ENCODE measurements at places on chromosomes 7 and 10.

GRCh38 chr10:50536617-50537240 lies 87.0 kb downstream of the SGMS1 start:
- H3K27ac ChIP-seq = no peak overlapping the region
- no peak for DNase-seq
- H3K4me1 ChIP-seq = peaks cover 6% of the 10 kb centered on the region
- no peaks in the 10 kb centered on the region for H3K27me3 ChIP-seq
- no peaks in the 10 kb centered on the region for H3K36me3 ChIP-seq

DNA sequence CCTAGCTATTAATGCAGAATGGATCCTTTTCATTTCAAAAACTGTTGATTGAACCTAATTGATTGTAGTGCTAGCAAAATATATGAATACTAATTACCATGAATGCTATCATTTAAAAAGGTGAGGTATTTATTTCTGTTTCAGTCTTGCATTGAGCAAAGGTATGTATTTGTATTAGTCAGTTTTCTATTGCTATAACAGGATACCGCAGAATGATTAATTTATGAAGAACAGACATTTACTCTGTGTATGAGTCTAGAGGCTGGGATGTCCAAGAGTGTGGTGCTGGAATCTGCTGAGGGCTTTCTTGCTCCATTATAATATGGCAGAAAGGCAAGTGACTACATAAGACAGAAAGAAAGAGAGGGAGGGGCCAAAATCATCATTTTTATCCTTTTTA lies 199.2 kb downstream of the KIF20B start:
- no peak overlapping the region for H3K27ac ChIP-seq
- H3K36me3 ChIP-seq = no peaks in the 10 kb centered on the region
- no peaks in the 10 kb centered on the region for H3K4me1 ChIP-seq
- DNase-seq = no peak
- no peak overlapping the region for H3K4me3 ChIP-seq

DNA sequence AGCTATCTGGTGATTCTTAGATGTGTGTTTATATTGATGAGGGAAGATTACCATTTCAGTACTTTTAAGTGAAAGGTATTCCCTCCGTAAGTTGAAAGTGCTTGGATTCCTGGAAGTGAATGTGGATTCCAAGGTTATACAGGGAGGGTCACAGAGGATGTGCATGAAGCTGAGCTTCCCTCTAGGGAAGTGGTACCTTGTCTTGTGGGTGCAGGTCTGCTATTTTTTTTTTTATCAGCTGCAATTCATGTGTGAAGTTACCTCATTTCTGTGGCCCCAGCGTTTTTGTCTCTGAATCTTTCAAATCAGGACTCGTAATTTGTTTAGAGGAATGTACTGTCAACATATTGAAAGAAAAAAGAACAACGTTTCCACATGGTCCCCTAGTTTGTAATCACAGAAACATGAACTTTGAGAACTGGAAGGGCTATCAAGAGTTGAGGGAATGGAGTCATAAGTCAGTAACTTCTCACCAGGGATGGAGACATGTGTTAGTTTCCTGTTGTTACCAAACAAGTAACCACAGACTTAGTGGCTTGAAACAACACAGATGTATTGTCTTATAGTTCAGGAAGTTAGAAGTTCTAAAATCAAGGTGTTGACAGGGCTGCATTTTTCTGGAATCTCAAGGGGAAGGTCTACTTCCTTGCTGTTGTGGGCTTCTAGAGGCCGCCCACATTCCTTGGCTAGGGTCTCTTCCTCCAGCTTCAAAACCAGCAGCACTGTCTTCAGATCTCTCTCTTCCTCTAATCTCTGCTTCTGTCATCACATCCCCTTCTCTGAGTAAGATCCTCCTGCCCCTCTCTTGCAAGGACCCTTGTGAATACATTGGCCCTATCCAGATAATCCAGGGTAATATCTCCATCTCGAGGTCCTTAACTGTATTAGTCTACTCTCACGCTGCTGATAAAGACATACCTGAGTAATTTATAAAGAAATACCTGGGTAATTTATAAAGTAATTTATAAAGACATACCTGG lies 64.4 kb downstream of the RAB18 start:
- DNase-seq = no peak
- H3K4me1 ChIP-seq = no peaks in the 10 kb centered on the region
- no peaks in the 10 kb centered on the region for H3K36me3 ChIP-seq
- H3K4me3 ChIP-seq = no peak overlapping the region

GRCh38 chr7:81013083-81013817 lies 94.4 kb upstream of the SEMA3C start:
- H3K27me3 ChIP-seq = no peaks in the 10 kb centered on the region
- H3K27ac ChIP-seq = no peak overlapping the region
- H3K36me3 ChIP-seq = no peaks in the 10 kb centered on the region
- DNase-seq = no peak
- H3K4me1 ChIP-seq = no peaks in the 10 kb centered on the region
- H3K4me3 ChIP-seq = no peak overlapping the region

DNA sequence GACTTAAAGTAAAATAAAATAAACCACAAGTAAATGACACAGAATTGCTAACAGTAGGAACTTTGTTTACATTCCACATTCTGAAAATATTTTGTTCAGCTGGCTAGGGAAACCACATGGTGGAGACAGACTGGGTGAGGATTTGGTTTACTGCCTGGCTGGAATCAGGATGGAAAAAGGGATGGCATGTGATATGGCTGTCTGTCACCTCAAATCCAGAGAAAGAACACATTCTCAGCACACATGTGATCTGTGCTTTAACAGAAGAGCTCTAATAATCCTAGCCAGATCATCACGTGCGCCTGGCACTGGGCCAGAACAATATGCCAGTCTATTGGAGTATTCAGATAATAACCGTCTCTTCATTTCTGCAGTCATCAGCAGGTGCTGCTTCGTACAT lies 90.9 kb upstream of the PIP4K2A start:
- H3K36me3 ChIP-seq = no peaks in the 10 kb centered on the region
- peak; percentile 41 for DNase-seq
- H3K27ac ChIP-seq = no peak overlapping the region
- peaks cover 12% of the 10 kb centered on the region for H3K4me1 ChIP-seq
- no peaks in the 10 kb centered on the region for H3K27me3 ChIP-seq
- H3K4me3 ChIP-seq = no peak overlapping the region

DNA sequence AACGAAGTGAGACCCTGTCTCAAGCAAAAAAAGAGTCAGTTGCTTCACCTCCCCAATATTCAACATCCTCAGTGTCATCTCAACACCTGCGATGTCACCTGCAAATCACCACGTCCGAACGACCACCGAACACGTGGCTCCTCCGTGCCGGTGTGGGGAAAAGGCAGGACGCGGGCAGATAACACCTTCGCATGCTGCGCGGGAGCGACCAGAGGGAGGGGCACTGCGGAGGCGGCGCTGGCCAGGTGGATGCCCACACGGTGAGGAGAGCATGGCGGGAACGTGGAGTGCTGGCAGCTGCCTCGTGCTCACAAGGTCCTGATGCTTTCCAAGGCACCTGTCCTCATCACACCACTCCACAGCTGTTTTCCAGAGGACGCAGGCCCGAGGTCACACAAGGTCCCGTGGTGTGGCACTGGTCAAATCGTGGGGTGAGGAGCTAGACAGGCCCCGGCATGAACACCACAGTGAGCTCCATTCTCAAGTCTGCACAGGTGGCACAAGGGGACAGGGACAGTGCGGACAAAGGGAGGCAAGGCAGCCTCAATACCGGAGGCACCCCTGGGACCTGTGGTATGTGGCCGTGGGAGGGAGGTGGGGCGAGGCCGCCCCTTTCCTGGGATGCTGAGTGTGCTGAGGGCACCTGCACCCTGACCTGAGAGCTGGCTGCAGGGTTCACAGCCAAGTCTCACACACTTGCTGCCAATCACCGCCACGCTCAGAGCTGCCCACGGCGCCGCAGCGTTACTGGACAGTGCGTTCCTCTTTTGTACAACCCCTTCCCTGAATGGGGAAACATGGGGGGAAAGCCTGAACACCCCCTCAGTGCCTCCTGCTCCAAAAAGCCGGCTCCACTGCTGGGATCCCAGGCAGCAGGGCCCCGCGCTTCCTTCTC lies 13.0 kb downstream of the TUBGCP2 start:
- H3K36me3 ChIP-seq = peaks cover 9% of the 10 kb centered on the region
- H3K27ac ChIP-seq = no peak overlapping the region
- H3K4me1 ChIP-seq = no peaks in the 10 kb centered on the region

GRCh38 chr7:110050785-110051184 lies 1040.1 kb upstream of the LRRN3 start:
- no peak overlapping the region for H3K4me3 ChIP-seq
- no peaks in the 10 kb centered on the region for H3K36me3 ChIP-seq
- H3K4me1 ChIP-seq = no peaks in the 10 kb centered on the region

- no peak overlapping the region for H3K27ac ChIP-seq
- H3K4me1 ChIP-seq = no peaks in the 10 kb centered on the region
- no peaks in the 10 kb centered on the region for H3K36me3 ChIP-seq
- no peak overlapping the region for H3K4me3 ChIP-seq
- no peak for DNase-seq
These were observed 5.7 kb downstream of the CYTH3 start for GRCh38 chr7:6266699-6267098.

GRCh38 chr7:38311329-38311937 lies 38.0 kb upstream of the TARP start:
- no peak overlapping the region for H3K4me3 ChIP-seq
- no peak for DNase-seq
- 0 out of 2 replicates have a peak, but pooled peaks cover 4% of the 10 kb centered on the region for H3K4me1 ChIP-seq
- H3K27ac ChIP-seq = no peak overlapping the region

DNA sequence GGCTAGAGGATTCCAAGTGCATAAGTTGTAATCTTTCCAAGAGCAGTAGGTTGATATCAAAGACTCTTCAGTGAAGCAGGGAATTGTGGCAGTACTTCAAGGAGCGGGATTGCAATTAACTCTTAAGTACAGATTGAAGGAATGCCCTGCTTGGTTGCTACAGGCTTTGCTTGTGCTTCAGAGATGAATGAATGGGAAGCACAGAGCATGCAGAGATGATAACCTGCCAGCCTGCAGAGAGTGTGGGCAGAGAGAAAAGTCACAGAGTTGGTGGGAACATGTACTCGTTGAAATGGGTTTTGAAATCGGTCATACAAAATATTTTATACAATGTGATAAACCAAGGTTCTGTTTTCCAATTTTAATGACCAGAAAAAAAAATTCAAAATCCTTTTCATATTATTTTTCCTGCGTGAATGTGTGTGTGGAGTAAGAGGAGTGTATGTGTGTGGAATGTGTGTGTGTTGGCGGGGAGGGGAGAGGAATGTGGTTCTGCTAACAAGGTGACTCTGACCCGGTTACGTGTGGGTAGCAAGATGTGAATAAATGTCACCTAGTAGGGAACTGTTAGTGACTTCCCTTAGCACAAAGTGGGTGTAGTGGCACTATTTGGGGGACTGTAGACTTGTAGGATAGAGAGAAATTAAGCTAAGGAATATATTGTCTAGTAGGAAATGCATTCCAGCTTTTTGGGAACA lies 697.8 kb downstream of the GATA3 start:
- no peaks in the 10 kb centered on the region for H3K4me1 ChIP-seq
- H3K27me3 ChIP-seq = no peaks in the 10 kb centered on the region
- H3K4me3 ChIP-seq = no peak overlapping the region
- H3K36me3 ChIP-seq = no peaks in the 10 kb centered on the region
- H3K27ac ChIP-seq = no peak overlapping the region
- no peak for DNase-seq

GRCh38 chr7:128063088-128063487 lies 31.9 kb upstream of the LRRC4 start:
- H3K4me1 ChIP-seq = no peaks in the 10 kb centered on the region
- no peak for DNase-seq
- H3K27ac ChIP-seq = no peak overlapping the region
- no peak overlapping the region for H3K4me3 ChIP-seq

- H3K27ac ChIP-seq = no peak overlapping the region
- no peaks in the 10 kb centered on the region for H3K4me1 ChIP-seq
- no peak for DNase-seq
These were observed 18.0 kb downstream of the NUDT5 start for GRCh38 chr10:12177642-12178041.

DNA sequence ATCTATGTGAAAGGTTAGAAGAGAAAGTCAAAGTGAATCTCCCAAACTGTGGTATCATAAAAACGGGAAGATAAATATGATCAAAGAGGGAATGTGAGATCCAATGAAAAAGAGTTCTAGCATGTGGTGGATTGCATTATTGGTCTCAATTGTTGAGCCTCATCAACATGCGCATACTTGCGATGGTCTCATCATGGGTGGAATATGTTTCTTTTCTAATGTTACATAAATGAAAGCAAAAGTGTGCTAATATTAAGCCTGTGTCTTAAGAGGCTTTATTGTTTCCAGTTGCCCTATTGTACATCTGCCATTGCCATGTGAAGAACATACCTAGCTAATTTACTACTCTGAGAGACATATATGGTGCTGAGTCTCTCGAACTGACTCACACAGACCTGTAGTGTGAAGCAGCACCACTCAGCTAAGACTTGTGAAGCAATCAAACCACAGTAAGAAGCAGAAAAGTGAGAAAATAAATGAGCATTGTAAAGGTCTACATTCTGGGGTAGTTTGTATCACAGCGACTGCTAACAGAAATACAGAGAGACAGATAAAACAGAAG lies 645.5 kb upstream of the PCDH15 start:
- no peak overlapping the region for H3K4me3 ChIP-seq
- H3K4me1 ChIP-seq = no peaks in the 10 kb centered on the region
- no peaks in the 10 kb centered on the region for H3K36me3 ChIP-seq
- H3K27me3 ChIP-seq = no peaks in the 10 kb centered on the region
- H3K27ac ChIP-seq = no peak overlapping the region
- DNase-seq = no peak

- no peaks in the 10 kb centered on the region for H3K4me1 ChIP-seq
- no peak overlapping the region for H3K27ac ChIP-seq
- no peak for DNase-seq
- H3K36me3 ChIP-seq = no peaks in the 10 kb centered on the region
- H3K4me3 ChIP-seq = no peak overlapping the region
- no peaks in the 10 kb centered on the region for H3K27me3 ChIP-seq
These were observed 104.7 kb downstream of the TMEM178B start for GRCh38 chr7:141178486-141179135.

DNA sequence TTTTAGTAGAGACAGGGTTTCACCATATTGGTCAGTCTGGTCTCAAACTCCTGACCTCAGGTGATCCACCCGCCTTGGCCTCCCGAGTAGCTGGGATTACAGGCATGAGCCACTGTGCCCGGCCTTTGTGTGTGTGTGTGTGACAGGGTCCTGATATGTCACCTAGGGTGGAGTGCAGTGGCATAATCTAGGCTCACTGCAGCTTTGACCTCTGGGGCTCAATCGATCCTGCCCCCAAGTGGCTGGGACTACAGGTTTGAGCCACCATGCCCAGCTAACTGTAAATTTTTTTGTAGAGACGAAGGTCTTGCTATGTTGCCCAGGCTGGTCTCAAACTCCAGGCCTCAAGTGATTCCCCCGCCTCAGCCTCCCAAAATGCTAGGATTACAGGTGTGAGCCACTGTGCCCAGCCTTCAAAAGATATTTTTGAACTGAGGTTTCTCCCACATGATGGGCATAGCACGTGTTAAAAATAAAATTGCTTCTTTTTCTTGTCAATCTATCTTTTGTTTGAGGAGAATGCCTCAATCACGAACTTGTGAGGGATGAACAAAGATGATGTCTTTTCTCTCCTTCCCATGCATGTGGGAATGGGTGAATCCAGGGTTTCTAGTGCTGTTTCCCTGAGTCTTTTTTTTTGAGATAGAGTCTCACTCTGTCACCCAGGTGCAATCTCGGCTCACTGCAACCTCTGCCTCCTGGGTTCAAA lies 30.8 kb upstream of the PSAP start:
- no peak for DNase-seq
- no peaks in the 10 kb centered on the region for H3K36me3 ChIP-seq
- H3K4me3 ChIP-seq = no peak overlapping the region
- H3K27ac ChIP-seq = no peak overlapping the region
- no peaks in the 10 kb centered on the region for H3K4me1 ChIP-seq

- no peaks in the 10 kb centered on the region for H3K4me1 ChIP-seq
- DNase-seq = no peak
- no peak overlapping the region for H3K4me3 ChIP-seq
- H3K27ac ChIP-seq = no peak overlapping the region
These were observed 203.2 kb downstream of the PCLO start for GRCh38 chr7:82959528-82959927.
